ENCODE measurements at places on chromosomes 12 and 14.

DNA sequence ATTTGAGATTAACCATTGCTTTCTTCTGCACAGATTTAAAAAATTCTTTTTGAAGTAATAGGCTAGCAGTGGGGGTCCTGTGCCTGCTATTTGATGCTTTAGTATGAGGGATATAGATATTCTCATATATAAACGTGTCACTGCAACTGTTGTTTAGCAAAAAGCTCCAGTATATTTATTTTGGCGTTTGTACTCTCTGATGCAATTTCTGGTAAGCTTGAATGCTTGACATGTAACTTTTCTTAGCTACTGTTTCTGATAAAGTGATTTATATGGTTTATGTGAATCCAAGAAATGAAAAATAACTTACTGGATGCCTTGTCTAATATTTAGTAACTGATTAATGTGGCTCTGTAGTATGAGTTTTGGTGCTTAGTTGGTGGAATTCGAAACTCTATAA is 77.1 kb downstream of the TTLL5 start:
- DNase-seq, result no peak

DNA sequence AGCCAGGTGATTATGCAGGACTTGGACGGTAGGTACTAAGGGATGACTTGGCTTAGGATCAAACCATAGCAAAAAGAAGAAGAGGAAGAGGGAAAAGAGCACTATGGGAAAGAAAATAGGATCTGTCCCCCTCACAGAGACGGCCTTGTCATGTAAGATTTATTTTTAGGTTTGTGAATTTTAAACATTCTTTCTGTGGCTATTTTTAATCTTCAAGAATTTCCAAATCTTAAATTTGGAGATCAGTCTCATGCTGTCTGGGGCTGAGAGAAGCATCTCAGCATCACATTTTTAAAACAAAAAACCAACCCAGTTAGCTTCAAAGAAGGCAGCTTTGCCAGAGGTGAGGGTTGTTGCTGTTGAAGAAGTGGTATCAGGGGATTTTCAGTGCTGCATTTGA is 52.6 kb upstream of the STRN3 start:
- DNase-seq, result no peak

DNA sequence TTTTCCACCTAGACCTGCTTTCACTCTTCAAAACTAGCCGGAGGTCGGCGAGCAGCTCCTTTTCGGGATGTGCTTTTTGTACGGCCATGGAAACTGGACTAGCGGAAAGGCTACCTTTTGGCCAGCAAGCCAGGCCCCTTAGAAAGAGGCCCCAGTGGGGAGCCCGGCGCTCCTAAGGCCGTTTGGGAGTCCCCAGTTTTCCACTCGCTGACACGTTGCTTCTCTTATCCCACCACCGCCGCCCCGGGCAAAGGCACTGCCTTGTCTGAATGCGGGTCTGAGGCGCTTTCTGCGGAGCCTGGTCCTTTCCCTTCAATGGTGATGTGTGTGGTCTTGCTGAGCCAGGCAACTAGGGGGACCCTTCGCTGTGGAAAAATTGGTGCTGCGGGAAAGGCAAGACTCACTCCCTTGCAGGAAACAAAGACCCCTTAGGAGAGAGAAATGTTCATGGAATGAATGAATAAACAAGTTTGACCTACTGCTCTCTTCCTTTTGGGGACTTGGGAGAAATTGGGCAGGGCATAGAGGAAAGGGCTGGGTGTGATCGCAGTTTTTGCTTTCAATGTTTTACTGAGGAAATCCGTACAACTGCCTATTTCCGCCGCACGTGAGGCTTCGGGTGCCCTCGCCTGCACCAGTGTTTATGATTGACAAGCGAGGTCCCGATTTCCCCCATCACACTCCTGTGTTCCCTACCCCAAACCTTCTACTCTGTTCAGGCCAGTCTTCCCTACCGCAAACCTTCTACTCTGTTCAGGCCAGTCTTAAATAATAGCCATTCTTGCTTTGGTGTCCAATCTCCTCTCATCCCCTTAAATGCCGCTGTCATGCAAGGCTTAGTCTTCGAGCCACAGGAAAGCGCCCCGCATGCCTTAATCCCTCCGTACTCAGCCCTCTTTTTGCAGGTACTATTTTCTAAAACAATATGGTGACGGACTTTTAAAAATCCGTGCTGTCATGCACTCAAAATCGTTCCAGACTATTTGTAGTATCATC is 1.0 kb upstream of the SLC38A2 start:
- DNase-seq, result peak; percentile 41

DNA sequence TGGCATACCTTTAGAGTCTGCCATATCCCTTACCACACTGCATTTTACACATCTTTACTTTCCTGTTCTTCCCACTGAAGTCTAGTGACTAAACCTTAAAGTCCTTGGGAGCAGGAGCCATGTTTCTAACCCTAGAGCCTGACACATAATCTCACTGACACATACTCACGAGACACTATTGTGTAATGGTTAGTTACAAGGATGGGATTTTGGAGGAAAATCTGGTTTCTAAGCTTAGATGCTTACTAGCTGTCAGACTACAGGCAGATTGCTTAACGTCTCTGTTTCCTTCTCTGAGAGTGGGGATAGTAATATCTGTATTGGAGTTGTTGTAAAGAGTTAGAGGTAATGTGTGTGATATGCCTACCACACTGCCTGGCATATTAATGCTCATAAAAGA is 6.2 kb upstream of the DYRK4 start:
- no peak for DNase-seq

- no peak for DNase-seq
These were observed 11.0 kb downstream of the FKBP3 start for GRCh38 chr14:45123271-45123670.

DNA sequence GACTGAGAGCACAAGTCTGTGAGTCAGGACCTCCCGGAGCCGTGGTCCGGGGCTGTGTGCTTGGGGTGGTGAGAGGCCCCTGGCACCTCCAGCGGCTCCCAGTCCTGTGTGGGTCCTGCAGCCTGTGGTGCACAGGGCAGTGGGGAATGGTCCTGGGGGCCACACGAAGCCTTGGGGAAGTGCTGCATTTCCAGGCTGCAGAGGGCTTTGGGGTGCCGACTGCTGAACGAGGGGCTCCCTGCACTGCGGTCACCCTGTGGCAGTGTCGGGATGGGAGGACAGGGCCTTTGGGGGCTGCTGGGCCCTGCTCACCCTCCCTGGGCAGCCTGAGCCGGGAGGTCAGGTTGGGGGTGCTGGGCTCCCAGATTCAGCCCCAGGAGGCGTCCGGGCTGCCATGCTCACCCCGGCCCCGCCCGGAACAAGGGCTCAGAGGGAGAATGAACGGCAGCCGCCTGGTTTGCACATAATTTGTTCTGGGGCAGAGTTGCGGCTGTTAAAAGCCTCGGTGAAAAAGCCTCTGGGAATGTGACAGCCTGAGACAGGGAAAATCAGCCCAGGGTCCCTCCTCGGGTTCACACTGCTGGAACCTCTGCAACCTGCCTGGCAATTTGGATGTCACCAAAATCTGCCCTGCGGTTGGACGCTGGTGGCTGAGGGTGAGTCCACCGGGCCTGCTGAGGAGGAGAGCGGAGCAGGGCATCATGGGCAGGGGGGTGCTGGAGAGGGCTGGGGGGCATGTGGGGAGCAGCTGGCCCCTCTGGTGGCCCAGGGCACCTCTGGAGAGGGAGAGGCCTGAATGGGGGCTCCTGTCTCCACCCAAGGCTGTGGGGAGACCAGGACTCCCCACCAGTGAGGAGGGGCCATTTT is 109.2 kb downstream of the KIF26A start:
- DNase-seq, result no peak

DNA sequence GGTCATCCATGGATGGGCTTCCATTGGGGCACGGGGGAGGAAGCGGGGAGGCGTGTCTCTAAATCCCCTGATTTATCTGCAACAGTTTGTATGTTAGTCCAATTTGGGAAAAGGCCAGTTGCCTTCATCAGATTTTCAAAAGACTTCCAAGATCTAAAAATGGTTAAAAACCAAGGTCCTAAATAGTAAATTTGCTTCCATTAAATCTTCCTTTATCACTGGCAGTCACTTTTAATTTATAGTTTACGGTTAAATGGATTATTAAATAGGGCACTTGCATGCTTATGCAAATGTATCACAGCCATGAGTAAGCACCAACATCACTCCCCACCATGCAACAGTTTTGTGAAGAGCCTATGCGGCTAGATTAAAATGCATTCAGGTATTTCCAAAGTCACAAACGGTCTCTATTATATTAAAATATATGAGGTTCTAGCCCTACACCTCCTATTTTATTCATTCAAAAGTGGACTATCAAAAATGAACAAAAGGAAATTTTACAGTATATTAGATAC is 108.2 kb upstream of the GPHB5 start:
- no peak for DNase-seq

DNA sequence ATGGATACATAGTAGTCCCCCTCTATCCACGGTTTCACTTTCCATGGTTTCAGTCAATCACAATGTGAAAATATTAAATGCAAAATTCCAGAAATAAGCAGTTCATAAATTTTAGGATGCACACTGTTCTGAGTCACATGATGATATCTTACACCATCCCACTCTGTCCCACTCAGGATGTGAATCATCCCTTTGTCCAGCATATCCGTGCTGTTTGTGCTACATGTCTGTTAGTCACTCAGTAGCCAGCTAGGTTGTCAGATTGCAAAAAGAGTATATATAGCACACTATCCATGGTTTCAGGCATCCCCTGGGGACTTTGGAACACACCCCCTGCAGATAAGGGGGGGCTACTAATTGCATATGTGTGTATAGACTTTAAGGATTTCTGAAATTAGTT is 8.1 kb upstream of the NAA30 start:
- no peak for DNase-seq

- DNase-seq, result peak; percentile 70
These were observed 125.9 kb upstream of the ATF1 start for GRCh38 chr12:50637870-50638481.

GRCh38 chr14:28052251-28052650 is 714.3 kb upstream of the FOXG1 start:
- no peak for DNase-seq

GRCh38 chr12:3097186-3097804 is 20.1 kb downstream of the TSPAN9 start:
- no peak for DNase-seq

DNA sequence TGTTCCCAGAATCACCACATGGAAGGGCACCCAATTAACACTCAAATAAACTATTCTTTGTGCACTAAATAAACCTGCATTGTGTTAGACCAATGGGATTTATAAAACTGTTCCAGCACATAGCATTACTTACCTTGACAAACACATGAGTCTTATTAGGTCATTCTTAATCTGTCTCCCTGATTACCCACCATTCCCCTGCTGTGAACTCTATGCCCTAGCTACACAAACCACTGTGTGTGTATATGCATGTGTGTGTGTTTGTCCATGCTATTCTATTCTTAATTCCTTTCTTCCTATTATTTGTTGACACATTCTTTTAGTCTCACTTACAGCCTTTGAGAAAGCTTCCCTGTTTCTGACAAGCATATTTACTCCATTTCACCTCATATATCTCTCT is 303.6 kb upstream of the GARIN6 start:
- DNase-seq, result no peak

- no peak for DNase-seq
These were observed 586.6 kb upstream of the NOVA1 start for GRCh38 chr14:27184427-27184826.

GRCh38 chr12:9883175-9883574 is 1.9 kb downstream of the KLRF2 start:
- DNase-seq, result no peak

- no peak for DNase-seq
These were observed 101.2 kb upstream of the NCOR2 start for GRCh38 chr12:124668602-124669001.

- no peak for DNase-seq
These were observed 35.3 kb downstream of the KICS2 start for GRCh38 chr12:64186789-64187188.

GRCh38 chr14:74402401-74403251 is 23.4 kb downstream of the SYNDIG1L start:
- DNase-seq, result no peak
